ENCODE measurements at places on chromosomes 5 and 9.

DNA sequence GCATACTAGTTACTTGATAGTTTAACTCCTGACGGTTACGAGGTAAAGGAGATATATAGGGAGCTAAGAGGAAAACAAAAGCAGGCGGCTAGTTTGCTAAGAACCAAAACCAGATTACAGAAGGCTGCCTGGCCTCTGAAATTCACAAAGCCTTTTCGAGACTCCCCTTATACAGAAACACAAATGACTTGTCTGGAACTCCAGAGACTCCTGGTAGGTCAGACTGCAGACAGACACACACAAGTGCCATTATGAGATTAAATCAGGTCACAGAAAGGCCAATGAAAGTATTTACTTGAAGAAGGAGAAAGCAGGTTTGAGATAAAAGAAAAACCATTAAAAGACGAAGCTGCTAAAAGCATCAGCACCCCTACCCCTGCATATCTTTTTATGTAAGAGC lies 142.5 kb upstream of the LRRTM2 start:
- DNase-seq = no peak

DNA sequence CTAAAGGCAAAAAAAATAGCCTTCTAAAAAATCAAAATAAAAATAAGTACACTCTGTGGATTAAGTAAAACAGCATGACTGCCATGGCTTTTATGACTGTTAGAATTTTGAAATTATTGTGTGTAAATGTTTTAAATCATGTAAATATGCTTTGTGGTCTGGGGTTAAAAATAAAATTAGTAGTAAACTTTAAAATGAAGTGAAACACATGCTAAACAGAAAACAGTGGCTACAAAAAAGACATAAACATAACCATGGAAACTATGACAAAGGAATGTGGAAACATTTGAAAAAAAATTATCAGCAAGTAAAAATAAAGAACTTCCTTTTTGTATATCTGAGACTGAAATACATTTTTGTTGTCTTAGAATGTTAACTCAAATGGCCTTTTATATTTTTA lies 134.5 kb upstream of the SPEF2 start:
- DNase-seq = no peak

GRCh38 chr9:123695386-123695785 lies 234.5 kb downstream of the DENND1A start:
- DNase-seq = no peak

DNA sequence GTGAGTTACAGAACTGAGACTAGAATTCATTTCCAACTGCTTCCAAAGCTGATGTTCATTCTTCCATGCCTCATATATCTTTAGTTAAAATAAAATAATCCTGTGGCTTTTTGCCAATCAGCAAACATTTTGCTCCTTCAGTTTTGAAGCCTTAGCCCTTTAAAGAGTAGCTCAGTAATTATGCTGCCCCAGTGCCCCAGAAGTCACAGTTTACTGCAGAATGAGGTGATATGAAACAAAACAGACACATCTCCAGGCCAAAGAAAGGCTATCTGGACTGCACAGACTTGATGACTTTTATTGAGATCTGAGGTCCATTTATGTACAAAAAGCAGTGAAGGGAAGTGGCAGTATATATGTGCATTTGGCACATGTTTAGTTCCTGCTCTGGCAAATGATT lies 285.8 kb upstream of the ZNF462 start:
- no peak for DNase-seq

GRCh38 chr5:127739807-127740384 lies 36.7 kb downstream of the CCDC192 start:
- no peak for DNase-seq

DNA sequence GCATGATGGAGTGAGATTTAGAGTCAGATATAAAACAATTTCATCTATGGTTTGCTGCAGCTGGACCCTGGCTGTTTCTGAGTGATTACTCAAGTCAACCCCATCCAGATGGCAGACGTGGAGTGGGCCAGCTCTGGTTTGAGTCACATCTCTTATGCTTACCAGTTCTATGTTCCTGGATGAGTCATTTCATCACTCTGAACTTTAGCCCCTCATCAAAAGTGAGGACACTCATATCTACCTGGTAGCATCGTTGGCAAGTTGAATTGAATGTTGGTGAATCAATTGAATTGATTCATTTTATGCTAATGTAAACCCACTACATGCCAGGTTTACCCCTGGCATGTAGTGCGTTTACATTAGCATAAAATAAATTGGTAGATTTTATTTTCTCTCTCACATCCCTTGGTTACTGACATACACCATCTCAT lies 176.4 kb downstream of the FGF18 start:
- no peak for DNase-seq

GRCh38 chr5:171599957-171600612 lies 180.6 kb downstream of the FGF18 start:
- no peak for DNase-seq

DNA sequence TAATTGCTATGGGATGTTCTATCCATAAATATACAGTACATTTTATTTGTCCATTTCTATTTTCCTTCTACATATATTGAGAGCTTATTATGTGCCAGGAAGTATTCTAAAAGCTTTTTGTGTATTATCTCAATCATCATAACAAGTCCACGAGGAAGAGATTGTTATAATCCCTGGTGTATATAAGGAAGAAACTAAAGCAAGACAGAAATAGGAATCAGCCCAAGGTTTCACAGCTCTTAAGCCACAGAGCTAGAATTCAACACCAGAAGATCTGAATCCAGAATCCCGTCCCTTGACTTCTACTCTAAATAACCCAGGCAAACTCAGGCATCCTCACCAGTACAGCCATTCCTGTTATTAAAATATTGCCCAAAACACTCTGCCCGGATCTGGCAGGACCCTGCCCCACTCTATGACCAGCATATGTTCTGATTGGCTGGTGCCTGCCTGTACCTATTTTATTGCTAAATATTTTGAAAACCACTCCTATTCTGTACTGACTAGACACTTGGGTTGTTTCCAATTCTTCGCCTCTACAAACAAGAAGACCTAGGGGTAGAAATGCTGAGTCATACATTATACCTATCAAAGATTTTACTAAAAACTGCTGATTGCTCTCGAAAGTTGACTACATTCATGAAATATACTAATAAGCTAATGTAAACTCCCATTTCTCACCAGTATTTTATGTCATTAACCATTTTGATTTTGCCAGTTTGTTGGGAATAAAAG lies 297.4 kb downstream of the ENC1 start:
- DNase-seq = peak; percentile 34

DNA sequence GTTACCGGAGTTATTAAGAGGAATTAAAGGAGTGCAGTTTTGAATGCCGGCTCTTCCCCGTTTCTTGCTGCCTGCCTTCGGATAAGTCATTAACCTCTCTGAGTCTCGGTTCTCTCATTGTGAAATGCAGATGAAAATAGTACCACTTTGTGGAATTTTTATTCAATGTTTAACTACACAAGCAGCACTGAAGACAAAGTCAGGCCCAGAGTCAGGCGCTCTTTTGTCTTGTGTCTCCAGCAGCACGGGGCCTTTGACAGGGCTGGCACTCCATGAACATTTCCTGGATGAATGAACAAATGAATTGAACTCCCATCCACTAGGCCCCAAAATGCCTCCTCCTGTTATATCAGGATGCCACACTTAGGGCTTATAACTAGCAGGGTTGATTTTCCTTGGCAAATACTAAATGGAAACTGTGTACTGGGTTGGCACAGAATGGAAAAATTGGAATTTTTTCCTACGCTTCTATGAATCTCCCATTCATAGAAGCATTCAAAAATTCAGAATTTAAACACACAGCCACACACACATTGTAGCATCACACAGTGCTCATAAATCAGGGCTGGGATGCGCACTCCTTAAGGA lies 332.8 kb downstream of the MLLT3 start:
- no peak for DNase-seq

GRCh38 chr9:120690372-120690771 lies 23.9 kb downstream of the MEGF9 start:
- DNase-seq = no peak

- DNase-seq = no peak
Observed at GRCh38 chr9:130234340-130235260, 31.0 kb upstream of the HMCN2 start.

GRCh38 chr9:110087605-110088004 lies 120.4 kb downstream of the C9orf152 start:
- DNase-seq = no peak

DNA sequence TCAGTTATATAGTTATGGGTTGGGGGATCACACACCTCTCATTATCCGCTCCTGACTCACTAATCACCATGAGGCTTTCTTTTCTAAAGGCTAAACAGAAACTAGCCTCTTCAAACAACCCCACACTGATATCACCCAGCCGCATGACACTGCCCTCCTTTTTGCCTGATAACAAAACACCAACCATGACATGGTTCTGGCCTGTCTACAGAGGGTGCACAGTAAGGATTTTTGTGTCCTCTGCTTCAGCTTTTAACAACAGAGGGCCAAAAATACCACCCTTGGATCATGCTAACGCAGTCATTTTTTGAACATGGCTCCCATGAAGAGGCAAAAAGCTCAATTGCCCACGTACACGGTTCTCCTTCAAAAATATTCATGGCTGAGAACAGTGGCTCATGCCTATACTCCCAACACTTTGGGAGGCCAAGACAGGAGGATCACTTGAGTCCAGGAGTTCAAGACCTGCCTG lies 4.0 kb downstream of the CMBL start:
- no peak for DNase-seq

DNA sequence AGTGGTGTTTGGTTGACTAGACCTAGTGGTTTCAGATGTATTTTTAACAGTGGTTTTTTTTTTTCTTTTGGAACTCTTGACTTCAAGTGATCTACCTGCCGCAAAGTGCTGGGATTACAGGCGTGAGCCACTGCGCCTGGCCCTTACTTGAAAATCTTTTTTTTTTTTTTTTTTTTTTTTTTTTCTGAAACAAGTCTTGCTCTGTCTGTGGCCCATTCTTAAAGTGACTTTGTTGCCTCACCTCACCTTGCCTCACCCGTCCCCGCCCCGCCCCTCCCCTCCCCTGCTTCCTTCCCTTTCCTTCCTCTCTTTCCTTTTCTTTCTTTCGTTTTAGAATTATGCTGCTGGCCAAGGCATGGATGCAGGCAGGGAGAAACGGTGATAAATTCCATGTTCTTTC lies 26.0 kb downstream of the GPBP1 start:
- no peak for DNase-seq

GRCh38 chr5:124662181-124662781 lies 84.2 kb downstream of the ZNF608 start:
- DNase-seq = peak; percentile 57

DNA sequence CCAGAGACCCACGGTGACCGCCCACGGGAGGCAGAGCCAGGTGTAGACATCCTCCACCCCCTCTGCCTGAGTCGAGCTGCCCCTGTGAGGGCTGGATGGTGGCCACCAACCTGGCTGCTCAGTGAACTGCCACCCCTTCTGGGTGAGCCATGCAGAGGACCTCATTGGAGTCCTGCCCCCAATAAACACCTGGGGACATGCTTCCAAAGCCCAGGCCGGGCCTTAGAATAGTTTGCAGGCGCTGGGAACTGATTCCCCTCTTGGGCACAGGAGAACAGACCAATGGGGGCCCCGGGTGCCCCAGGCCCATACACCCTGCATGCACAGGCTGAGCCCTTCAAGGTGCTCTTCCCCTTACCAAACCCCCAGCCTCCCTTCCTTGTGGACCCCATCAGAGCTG lies 38.1 kb upstream of the GFPT2 start:
- no peak for DNase-seq

GRCh38 chr5:90344689-90345088 lies 64.9 kb downstream of the CETN3 start:
- no peak for DNase-seq

- no peak for DNase-seq
Observed at GRCh38 chr5:98096155-98096554, 677.3 kb upstream of the RGMB start.

DNA sequence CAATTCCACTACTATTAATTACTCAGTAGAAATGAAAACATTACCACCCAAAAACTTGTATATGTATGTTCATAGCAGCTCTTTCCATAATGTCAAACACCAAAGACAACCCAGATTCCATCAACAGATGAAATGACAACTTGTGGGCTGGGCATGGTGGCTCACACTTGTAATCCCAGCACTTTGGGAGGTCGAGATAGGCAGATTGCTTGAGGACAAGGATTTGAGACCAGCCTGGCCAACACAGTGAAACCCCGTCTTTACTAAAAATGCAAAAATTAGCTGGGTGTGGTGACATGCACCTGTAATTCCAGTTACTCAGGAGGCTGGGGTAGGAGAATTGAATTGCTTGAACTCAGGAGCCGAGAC lies 11.5 kb downstream of the UIMC1 start:
- DNase-seq = no peak

DNA sequence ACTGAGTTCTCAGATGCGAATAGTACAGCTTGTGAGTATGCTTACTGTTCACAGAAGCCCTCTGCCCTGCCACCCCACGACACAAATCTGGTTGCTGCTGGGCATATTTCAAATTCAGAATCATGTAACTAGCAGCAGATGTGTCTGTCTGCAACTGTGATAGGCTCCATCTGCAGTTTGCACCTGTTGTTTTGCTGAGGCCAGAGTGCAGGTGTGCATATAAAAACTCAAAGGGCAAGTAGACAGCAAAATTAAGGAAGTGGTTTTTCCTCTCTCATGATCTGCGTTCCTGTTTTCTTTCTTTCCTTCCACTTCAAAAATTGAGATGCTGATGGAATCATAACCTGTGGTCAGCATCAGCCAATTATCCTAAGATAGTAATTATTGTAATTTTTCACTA lies 1000.5 kb downstream of the PTPRD start:
- peak; percentile 53 for DNase-seq

All from COR-L47 (cell line).